Heart right ventricle (tissue), 16 donors: ENCODE measurements at places on chromosomes 6 and 20.

GRCh38 chr6:54830216-54830615 lies 16.4 kb upstream of the FAM83B start:
- no peak for DNase-seq

DNA sequence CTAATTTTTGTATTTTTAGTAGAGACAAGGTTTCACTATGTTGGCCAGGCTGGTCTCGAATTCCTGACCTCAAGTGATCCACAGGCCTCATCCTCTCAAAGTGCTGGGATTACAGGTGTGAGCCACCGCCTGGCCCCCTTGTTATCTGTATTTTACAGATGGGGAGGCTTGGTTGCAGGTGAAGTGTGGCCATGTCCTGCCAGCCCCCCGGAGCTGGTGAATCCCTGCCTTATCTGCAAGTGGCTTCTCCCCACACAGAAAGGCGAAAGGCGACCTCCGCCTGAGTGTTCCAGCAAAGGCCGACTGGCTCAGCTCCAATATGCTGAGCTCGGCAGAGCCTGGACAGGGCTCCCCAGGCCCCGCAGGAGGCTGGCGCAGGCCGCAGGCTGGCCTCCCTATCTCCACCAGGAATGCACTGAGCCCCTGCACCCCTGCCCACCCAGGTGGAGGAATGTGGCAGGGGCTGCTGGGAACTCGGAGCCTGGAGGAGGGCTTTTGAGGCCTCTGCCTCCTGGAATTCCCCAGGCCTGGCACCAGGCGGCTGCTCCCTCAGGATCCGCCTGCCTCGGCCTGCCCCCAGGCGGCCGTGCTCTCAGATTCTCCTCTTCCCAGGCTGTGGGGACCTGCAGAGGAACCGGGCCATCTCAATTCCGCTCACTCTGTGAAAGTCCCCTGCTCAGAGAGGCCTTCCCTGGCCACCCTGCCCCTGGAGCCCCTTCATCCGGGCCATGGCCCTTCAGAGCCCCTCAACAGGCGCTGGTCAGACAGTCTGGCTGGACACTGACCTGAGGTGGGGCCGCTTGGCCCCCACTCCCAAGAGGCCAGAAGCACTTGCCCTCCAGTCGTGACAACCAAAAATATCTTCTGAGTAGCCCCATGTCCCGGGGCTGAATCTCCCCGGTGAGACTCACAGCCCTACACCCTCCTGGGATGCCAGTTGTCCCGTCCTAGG lies 9.3 kb upstream of the LAMA5 start:
- DNase-seq, result peak; percentile 52

- DNase-seq, result no peak
Measured at GRCh38 chr6:38184585-38185080, 365.1 kb downstream of the ZFAND3 start.

GRCh38 chr6:14858808-14859207 lies 387.1 kb upstream of the JARID2 start:
- DNase-seq, result no peak

DNA sequence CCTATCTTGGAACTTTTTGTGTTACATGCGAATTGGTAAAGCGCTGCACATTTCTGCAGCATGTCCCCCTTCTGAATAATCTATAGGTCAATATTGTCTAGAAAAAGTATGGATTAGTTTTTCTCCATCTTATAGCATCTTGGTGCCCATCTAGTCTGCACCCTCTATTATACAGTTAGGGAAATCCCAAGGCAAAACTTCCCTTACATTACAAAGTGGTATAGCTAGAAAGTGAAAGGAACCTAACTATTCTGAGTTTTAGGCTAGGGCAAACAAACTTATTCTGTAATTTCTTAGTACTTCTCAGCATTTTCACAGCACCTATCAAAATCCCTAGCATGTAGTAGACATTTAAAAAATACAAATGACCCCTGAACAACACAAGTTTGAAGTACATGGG lies 133.5 kb upstream of the CCDC28A start:
- no peak for DNase-seq
